ENCODE measurements at places on chromosomes 2 and 18.

GRCh38 chr2:55014962-55015939 is 35.0 kb downstream of the RTN4 start:
- no peak for DNase-seq

DNA sequence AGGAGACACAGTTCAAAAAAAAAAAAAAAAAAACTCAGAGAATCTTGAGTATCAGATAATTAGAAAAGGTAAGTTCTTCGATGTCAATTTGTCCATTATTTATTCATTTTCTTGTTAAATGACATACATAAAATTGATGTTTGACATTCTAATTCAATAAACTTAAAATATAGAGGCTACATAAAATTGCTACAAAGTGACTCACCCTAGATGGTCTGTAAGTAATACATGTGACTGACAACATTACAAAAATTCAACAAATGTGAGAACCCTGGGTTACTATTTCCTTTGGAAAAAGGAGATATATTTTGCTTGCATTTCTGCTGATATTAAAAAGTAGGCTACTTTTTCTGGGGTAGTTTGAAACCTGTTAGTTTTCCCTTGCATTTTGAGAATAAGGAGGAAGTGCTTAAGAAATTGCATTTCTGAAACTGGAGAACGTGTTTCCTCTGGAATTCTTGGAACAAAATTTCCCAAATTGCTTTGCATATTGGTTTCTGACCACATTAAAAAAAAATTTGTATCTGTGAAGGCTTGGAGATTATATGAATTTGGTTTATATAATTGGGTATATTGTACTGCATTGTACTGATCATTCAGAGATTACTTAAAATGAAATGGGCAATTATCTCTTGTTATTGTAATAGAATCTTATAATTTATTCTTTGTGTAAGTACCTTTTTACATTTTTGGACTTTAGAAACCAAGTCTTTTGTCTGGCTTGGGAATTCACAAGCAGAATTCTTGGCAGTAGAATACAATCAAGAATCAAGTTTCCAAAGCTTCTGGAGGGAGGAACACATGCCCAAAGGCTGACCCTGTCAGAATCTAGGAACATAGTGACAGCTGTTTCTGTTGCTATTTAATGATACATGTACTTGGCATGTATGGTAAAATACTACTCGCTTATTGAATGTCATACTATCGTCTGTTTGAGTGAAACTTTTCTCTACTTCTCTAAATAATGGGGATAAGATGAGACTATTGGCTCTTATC is 106.1 kb downstream of the DSEL start:
- DNase-seq = no peak

DNA sequence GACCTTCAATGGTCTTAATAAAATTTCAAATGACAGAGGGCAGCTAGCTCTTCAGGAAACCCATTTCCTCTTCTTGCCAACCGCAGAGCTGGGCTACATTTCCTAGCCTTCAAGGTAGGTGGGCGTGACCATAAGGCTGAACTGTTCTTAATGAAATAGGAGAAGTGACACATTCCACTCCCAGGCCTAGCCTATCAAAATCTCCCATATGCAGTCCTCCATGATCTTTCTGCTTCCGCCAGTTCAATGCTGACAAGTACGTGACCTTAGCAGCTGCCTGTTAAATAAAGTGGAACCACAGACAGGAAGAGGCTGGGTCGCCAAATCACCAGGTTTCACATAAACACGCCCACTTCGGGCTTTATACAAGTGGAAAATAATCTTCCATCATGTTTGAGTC is 13.2 kb downstream of the SERPINE2 start:
- DNase-seq = peak; percentile 57

- peak; percentile 57 for DNase-seq
These were observed 72.9 kb downstream of the EN1 start for GRCh38 chr2:118774458-118775133.

GRCh38 chr2:189502714-189503113 is 61.4 kb downstream of the WDR75 start:
- no peak for DNase-seq

DNA sequence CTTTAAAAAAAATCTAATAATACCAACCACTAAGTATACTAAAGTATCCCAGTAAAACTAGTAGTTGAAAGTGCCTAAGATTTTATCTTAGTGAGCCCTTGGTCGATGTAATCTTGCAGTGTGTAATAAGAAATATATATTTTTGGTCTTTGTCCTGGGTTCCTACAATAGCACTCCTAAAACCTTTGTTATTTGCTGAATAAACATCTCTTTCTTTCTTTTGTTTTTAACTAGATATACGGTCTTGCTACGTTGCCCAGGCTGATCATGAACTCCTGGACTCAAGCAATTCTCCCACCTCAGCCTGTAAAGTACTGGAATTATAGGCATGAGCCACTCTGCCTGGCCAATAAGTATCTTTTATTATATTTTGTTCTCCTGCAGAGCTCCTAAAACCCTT is 2.4 kb upstream of the TP53I3 start:
- no peak for DNase-seq

DNA sequence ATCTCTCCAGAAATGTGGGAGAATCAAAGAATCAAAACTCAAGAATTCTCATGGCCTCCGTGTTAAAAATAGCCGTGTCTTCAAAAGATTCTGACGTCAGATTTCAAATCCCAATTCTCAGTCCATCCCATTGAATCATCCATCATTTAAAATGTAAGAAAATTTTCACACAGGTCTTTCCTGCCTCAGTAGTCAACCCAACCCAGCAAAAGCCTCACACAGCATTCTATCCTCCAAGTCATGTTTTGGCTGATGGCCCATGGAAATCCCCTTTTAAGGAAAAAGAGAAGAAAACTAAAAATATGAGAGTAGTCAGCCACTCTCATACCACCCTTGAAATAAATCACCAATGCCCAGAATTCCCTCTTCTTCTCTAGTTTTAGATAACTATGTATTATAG is 211.8 kb downstream of the C1D start:
- no peak for DNase-seq

DNA sequence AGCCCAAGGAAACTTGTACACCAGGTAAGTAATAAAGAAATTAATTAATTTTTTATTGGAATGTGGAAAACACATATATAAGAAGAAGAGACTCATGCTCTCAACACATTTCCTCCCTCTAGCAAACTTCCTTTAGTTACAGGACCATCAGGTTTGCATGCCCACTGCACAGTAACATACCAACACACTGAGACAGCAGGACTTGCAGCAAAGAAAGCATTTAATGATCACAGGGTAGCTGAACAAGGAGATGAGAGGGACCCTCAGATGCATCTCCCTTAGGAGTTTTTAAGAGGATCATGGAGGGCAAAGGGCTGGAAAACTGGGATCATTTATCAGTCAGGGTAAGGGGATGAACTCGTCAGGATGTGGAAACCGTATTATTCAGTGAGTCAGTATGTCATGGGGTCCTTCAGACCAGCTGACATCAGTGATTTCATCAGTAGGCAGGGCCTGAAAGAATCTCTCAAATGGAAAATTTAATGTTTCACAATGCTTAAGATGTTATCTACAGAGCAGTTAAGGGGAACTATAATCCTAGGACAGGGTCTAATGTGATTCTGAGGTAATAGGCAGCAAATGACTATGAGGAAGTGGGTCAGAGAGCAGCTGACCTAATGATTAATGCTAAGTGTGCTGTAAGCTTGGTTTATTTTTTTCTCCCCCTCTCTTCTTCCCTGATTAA is 193.8 kb upstream of the RND3 start:
- no peak for DNase-seq

- no peak for DNase-seq
These were observed 275.0 kb downstream of the TNS1 start for GRCh38 chr2:217727801-217728200.

- DNase-seq = no peak
These were observed 1.5 kb downstream of the IL1B start for GRCh38 chr2:112835061-112835501.

GRCh38 chr2:14633461-14634181 is 1.1 kb downstream of the LRATD1 start:
- DNase-seq = peak; percentile 16

DNA sequence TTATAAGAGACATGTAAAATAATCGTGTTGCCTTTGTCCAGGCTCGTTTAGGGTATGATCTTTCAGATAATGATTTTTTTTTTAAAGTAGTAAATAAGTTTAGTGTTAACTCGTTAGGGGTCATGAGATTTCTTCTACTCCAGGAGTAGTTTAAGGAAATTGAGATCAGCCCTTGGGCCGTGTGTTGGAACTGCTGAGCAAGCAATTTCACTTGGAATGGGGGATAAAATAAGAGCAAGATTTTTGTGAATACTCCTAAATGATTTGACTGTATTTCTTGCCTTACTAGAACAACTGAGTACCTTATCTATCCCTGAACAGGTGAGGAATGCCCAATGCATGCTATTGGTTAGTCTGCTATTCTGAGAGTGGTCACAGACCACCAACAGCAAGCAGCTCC is 102.2 kb upstream of the SERPINE2 start:
- no peak for DNase-seq

GRCh38 chr2:222686086-222686750 is 14.8 kb downstream of the MOGAT1 start:
- DNase-seq = no peak

DNA sequence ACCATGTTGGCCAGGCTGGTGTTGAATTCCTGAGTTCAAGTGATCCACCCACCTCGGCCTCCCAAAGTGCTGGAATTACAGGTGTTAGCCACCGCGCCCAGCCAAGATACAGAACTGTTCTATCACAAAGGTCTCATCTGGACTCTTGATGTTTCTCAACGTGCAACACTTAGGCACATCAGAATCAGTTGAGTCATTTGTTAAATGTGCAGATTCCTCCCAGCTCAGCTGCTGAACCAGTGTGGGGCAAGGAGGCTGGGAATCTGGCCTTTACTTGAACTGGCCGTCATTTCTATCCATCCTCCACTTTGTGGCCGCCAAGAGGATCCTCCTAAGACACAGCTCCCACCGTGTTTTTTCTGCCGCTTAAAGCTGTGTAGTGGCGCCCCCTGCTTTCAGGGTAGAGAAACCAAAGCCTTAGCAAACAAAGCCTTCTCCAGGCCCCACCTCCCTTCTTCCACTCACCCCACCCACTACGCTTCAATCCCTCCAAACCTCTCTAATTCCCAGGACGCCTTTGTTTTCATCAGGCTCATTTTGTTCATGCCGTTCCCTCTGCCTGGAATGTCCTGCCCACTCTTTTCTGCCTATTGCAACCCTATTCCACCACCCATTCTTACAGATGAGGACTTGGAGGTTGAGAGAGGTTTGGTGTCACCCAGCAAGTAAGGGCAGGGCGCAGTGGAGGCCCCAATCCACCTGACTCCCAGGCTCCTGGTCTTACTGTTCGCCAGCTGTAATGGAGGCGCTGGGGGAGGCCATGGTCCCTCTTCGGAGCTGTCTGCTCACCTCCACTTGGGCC is 776 bp upstream of the SPEG start:
- peak; percentile 63 for DNase-seq

- DNase-seq = no peak
These were observed 25.6 kb upstream of the INSIG2 start for GRCh38 chr2:118062669-118063068.

DNA sequence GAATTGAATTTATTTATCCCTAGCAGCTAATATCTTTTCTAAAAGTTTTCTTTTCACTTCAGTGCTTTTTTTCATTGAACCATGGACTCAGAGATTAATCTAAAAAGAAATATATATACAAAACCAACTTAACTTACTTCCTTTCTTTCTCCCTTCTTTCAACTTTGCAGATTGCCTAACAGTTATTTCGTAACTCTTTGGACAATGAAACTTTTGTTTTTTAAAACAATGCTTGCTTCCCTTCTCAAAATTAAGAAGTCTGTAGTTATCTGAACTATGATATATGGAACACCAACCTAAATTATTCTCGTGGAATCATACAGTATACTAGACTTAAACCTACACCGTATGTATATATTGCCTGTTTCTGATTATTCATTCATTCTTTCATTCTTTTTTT is 62.9 kb downstream of the MIB1 start:
- DNase-seq = no peak

DNA sequence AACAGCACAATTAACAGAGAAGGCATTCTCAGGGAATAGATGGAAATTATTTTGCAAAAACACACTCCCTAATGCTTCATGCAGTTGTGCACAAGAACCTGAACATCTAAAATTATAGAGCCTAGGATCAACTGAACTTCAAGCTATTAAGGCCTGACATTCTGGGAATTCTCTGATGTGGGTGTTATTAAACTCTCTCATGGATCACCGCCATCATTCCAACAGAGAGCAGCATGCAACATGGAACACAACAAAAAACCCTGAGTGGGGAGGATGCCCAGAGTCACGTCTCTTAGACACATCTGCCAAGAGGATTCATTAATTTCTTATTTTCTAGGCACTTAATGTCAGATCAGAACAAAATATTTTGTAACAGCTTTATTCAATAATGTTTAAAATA is 543.8 kb downstream of the ERBB4 start:
- no peak for DNase-seq

- no peak for DNase-seq
These were observed 74.6 kb upstream of the ZFP36L2 start for GRCh38 chr2:43300781-43301583.

GRCh38 chr2:108417254-108417653 is 31.8 kb upstream of the GCC2 start:
- no peak for DNase-seq

DNA sequence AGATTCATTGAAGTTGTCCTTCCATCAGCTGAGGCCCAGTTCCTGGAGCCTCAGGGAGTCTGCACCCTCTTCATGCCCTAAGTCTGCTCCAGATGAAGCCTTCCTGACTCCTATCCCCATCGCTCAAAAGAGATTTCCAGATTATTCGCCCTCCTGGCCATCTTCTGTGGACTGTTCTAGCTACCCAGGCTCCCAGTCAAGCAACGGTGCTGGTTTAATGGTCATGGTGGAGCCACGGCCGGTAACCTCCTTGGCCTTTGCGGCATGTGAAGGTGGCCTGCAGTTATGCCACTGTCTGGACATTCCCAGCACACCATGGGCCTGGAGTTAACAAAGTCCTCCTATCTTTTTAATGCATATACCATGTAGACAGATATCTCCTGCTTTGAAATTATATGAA is 140.1 kb upstream of the ASB18 start:
- DNase-seq = no peak

- DNase-seq = no peak
These were observed 278.2 kb downstream of the SLC4A3 start for GRCh38 chr2:219905640-219906039.

DNA sequence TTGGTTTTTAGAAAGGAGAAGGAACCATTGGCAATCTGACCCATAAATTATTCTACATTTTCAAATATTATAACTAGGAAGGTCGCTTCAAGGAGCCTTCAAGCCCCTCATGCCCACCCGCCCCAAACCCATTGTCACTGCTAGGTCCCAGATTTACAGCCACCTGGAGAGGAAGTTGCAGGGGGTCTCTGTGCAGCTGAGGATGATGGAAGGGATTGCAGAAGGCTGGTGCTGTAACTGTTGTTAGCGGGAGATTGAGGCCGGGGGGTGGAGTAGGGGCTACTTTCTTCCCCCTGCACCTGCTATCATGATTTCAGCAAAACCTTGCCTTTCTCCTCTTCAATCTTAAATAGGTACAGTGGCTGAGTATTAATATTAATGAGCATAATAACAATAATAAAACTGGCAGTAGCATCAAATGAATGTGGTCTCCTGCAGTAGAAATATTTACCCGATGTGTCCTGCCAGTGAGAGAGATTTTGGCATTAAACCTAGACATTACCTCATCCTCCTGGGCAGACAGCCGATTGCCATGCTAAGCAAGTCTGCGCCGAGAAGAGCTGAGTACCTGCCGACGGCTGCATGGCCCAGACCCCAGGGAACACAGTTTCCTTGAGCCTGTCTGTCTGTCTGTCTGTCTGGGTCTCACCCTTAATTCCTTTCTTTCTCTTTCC is 225.4 kb downstream of the FAM210A start:
- no peak for DNase-seq
